ENCODE measurements at places on chromosomes 3 and 15.

DNA sequence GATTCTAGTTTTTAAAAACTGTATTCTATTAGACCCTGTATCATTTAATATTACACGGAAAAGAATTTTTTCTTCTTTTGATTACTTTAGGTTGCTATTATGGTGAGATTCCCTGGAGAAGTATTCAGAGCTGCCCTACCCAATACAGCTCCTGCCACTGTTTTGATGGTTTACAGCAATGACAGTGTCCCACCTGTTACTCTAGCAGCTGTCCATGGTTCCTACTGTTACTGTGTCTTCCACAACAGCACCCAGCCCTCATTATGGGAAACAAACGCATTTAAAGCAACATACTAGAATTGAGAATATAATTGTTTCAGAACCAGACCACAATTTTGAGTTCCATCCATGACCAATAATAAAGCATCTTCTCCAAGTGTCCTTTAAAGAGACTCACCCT, 450.7 kb downstream of the SHQ1 start:
- DNase-seq = no peak

GRCh38 chr15:35108453-35108852, 23.4 kb upstream of the NANOGP8 start:
- DNase-seq = no peak

- DNase-seq = no peak
Measured at GRCh38 chr3:44762170-44762677, 630 bp downstream of the KIF15 start.

- no peak for DNase-seq
Measured at GRCh38 chr15:82928711-82929110, 23.8 kb downstream of the HOMER2 start.

- DNase-seq = no peak
Measured at GRCh38 chr3:16607718-16608117, 2.5 kb upstream of the DAZL start.

- DNase-seq = no peak
Measured at GRCh38 chr3:189132839-189133238, 38.9 kb upstream of the TPRG1 start.

DNA sequence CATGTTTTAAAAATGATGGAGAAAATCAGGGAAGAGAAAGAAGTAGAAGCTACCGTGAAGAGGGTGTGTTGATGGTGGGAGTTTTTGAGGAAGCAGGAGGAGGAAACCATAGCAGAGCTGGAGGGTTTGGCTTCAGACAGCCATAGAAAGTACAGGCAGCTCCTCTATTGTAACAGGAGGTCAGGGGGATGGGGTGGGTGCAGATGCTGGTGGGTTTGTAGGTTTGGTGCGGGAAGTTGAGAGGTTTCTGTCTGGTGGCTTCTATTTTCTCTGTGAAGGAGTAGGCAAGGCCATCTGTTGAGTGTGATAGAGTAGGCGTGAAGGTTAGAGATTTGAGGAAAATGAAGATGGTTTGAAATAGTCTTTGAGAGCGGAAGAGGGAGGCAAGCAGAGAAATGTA, 97.7 kb upstream of the TBC1D5 start:
- DNase-seq = no peak

DNA sequence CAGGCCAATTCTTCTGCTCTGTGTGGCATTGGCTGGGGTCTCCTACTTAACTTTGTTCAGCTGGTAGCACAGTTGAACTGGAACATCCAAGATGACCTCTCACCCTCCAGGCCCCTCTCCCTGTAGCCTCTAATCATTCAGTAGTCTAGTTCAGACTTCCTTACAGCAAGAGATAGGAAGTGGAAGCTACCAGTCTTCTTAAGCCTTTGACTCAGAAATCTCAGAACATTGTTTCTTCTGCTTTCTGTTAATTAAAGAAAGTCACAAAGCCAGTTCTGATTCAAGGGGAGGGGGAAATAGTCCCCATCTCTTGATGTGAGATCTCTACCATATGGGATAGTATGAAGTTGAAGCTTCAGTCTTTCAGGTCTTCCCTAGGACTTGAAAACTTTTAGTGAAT, 18.8 kb upstream of the SACM1L start:
- no peak for DNase-seq

DNA sequence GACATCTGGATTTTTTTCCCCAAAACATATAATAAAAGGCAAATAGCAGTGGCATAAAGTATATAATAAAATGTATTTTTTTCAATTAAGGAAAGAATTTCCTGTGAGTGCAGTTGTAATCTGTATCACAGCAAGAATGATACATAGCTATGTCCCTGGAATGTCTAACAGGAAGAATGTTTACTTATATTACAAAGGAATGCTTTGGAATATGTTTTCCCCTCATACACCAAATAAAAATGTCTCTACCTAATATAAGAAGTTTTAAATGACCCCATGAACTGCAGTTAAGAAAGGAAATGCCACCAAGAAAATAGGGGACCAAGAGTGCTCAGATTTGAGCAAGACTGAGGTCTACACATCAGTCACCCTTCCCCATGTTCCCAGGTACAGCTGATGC, 38.0 kb upstream of the ATP11B start:
- no peak for DNase-seq

- no peak for DNase-seq
Measured at GRCh38 chr3:192392986-192393385, 334.4 kb downstream of the FGF12 start.

DNA sequence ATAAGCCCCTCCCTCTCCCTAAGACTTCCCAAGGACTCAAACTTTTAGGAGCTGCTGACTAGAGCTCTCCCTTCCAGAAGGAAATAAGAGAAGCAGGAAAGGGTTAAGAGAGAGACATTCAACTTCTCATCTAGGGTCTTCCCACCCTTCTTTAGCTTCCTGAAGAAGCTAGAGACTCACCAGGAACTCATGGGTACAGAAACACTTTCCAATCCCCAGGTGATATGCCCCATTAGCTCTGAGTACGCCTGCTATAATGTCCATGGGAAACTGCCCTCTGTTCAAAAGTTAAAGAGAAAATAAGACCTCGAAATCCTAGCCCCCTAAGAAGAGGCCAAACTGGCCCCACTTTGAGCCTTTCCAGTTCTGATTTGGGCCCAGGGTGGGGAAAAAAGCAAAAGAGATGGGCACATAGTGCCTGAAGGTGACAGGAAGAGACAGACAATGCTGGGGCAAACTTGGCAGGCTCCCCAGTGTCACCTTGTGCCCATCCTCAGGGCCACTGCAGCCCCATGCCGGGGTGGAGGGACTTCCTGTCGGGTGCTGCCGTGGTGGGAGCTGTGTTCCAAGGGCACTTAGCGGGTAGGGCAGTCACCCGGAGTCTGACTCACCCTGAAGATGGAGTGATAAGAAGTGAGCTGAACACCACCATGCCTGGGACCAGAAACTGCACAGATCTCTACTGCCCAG, 29.5 kb downstream of the CCDC12 start:
- DNase-seq = peak; percentile 59

Measured in activated CD8-positive, alpha-beta memory T cell treated with anti-CD3 and anti-CD28 coated beads for 1 hour (primary cell).